ENCODE measurements at places on chromosomes 4 and X. TPM values are rescaled to one million over a fixed set of nuclear protein-coding genes. Genes with fewer than 3 reads are reported as not detected.

- peak; percentile 52 for DNase-seq
Observed at GRCh38 chr4:38675146-38676121, 11.4 kb downstream of the KLF3 start.

- DNase-seq, result peak; percentile 70
Observed at GRCh38 chr4:183200453-183200852, 101.4 kb downstream of the WWC2 start.

- no peak for DNase-seq
Observed at GRCh38 chrX:151621422-151621821, 57.9 kb downstream of the PASD1 start.

- DNase-seq, result no peak
Observed at GRCh38 chrX:110403441-110404238, 45.0 kb downstream of the RTL9 start.

- no peak for DNase-seq
Observed at GRCh38 chrX:19785647-19786046, 101.8 kb downstream of the SH3KBP1 start.

DNA sequence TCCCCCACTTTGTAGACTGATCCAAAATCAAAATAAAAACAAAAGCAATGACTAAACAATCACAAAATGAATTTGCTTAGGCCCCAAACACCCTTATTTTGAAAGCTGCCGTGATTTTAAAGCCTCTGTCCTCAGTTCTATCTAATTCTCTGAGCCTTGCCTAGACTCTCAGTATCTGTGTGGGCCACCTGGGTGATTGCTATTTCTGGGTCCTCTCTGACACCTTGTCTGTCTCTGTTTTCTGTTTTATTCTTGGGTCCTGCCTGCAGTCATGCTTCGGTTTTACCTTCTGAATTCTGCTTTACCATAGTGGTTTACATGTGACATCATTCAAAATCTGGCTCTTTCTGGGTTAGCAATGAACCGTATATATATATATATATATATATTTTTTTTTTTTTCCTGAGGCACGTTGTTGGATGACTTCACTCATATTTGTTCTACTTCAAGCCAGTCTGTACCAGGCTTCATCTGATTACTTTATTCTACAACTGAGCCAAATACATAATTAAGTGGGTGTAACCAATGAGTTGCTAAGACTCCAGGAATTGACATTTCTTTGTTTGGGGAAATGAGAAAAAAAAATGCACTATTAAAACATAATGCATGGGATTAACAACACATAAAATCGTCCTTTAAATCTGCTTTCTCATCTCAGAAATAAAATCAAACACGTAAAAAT, 710.7 kb upstream of the SLIT2 start:
- no peak for DNase-seq

DNA sequence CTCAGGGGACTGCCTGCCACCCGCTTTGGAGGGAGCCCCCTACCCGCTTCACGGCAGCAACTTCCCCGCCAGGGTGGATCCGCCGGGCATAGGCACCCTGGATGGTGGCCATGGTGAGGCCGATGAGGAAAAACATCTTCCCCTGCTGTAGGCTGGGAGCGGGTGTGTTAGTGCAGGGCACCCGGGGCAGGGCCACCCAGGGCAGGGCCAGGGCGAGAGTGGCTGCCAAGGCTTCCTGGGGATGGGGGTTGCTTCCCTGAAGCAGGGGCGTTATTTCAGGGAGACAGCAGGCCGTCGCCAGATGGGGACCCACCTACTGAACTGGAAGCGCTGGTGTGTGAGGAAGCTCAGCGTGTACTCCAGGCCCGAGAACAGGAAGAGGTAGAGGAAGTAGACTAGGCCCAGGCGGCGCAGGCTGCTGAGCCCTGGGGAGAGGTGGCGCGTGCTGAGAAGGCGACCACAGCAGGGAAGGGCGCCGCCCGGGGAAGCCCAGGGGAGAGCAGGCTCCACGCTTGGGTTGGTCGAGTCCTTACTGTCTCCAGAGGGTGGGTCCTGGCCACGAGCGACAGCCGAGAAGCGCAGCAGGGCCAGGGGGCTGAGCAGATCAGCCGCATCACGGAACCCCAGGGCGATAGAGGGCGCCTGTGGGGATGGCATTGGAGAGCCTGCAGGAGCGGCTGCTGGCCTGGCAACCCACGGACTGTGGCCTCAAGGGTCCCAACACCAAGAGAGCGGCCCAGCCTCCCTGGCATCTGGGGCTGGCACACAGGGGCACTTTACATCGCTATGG, 31.5 kb downstream of the NOP14 start:
- DNase-seq, result peak; percentile 83

- DNase-seq, result no peak
Observed at GRCh38 chr4:146263793-146264192, 49.5 kb downstream of the REELD1 start.

- DNase-seq, result no peak
Observed at GRCh38 chrX:18616688-18617406, 55.1 kb downstream of the RS1 start.

DNA sequence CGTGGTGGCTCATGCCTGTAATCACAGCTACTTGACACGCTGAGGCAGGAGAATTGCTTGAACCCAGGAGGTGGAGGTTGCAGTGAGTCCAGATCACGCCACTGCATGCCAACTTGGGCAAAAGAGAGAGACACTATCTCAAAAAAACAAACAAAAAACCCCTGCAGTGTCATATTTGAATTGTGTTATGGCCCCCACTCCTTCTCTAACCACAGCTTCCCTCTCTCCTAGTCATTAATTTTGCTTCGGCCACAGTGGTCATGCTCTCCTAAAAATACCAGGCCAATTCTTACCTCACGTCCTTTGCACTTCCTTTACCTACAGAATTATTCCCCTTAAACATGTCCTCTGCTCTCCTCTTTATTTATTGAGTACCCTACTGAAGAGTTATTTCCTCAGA, 206.1 kb downstream of the PPP3CA start:
- no peak for DNase-seq

GRCh38 chr4:188409851-188410250, 270.6 kb downstream of the TRIML1 start:
- DNase-seq, result no peak

DNA sequence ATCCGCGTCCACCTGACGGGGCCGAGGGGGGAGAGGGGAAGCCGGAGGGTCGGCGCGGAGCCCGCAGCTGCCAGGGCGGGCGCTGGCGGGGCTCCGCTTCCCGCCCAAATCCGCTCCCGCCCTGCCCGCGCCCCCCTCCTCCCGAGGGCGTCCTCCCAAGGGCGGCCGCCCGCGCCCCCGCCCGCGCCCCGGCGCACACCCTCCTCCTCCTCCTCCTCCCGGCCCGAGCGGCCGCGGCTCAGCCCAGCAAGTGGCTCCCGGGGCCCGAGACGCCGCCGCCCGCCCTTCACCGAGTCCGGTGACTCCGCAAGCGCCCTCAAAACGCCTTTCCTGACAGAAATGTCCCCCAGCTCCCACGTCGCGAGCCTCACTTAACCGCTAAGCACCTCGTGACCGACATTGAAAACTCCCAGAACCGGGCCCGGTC, 487 bp downstream of the HMGB2 start:
- DNase-seq, result peak; percentile 83

DNA sequence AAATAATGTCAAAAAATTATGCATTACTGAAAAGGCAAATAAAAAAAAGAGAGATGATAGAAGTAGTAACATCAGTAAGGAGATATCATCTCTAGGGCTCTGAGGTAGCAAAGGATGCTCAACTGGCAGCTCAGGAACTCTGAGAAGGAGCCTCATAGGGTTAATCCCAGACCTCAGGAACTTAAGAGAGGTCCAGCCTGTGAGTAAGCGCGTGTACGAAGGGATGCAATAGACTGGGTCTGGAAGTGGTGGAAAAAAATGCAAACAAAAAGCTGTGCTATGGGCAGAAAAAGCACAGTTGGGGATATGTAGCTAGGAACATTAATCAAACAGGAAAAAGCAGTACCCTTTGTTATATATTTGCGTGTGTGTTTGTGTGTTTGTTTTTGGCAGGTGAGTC, 282.0 kb downstream of the GALNTL6 start:
- DNase-seq, result no peak

GRCh38 chr4:52015366-52015765, 4.8 kb downstream of the LRRC66 start:
- no peak for DNase-seq

GRCh38 chr4:151690876-151691275, 69.9 kb downstream of the GATB start:
- DNase-seq, result no peak

DNA sequence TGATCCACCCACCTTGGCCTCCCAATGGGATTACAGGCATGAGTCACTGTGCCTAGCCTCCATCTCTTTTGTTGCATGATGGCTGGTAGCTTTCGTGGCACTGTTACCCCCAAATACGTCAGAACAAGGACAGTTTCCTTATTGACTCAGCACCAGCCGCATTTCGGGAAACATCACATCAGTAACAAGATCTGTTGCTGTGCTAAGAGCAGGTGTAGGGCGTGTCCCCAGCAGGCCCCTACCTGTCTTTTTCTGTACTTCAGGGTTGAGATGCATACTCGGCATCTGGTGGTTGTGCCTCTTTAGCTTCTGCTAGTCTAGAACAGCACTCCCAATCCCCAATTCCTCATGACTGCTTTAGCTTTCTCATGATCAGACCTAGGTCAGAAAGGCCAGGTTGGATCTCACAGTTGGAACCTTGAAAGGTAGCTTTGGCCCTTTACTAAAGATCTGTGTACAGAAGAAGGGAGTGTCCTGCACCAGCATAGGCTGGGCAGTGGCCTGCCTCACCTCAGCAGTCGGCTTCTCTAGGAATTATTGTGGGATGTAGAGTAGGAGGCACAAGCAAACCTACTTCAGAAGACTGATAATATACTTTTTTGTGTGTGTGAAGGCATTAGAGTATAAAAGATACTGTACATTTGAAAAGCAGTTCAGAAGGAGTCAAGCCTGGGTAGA, 36.8 kb downstream of the NSD2 start:
- DNase-seq, result no peak

GRCh38 chr4:137981277-137981676, 260.9 kb downstream of the SLC7A11 start:
- DNase-seq, result no peak

- DNase-seq, result no peak
Observed at GRCh38 chrX:125306335-125306866, 13.3 kb upstream of the TEX13C start.

DNA sequence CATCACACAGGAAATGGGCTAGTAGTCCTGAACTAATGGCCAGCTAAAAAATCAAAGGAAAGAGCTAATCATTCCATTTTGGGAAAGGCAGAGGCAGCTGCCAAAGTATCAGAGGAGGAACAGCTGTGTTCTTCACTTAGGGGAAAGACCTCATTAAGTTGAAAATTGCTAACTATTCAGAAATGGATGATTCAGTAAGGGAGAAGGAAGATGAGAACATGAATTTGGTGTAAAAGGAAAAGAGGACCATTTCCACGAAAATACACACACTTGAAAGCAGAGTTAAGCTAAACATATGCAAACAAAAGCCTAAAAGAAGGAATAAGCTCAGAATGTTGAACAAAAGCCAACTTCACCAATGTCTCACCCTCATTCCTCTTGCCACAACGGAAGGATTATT, 90.4 kb downstream of the PCDH19 start:
- no peak for DNase-seq

DNA sequence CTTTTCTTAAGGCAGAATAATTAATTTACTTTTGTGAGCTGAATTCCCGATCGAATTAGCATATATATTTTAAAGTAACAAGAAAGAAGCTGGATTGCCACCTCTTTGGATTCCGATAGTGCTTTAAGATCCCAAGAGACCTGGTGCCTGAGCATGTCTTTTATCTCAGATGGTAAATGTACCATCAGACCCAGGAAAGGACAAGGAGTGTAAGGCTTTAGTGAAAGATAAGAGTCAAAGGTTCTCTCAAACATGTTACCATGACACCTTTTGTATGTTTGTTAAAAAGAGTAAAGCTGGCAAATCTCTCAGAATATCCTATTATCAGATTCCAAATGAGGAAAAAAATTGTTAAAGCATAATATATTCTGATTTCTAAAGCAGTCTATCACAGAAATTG, 198.8 kb downstream of the PPP3CA start:
- no peak for DNase-seq

DNA sequence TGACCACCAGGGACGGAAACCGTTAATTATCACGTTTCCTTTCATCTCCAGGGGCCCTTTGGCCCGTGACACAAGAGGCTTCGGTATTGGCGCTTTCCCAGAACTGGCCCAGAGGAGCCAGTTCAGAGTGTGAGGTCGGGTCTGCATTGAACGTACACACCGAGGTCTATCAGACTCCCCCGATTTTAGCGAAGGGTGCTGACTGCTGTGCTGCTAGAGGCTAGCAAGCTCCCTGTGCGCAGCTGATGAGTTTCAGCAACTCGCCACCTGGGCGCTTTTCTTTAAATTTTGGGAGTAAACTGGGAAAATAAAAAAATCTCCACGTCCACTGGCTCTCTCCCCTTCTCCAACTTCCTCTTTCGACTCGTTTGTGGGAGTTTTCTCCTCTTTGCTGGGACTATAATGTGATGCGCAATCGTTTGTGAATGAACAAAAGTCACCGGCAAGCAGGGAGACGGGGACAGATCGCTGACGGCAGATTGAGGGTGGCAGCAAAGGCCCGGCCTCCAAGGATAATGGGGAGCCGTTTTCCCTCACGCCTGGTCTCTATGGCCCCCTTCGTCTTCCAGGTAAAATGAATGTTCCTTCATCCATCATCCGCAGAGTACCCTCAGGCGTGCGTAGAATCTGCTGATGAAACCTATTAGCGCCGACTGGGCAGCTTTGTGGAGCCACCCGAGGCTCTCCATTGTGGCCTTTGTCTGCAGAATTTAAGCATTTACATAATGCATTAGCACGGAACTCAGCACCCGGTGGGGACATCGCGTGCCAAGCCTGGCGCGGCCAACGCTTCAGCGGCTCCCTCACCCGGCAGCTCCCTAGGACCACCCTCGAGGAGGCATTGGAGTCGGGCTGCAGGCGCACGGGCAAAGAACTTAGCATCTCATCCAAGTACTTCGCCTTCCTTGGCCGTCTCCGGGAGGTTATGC, 1.6 kb upstream of the LRAT start:
- no peak for DNase-seq

DNA sequence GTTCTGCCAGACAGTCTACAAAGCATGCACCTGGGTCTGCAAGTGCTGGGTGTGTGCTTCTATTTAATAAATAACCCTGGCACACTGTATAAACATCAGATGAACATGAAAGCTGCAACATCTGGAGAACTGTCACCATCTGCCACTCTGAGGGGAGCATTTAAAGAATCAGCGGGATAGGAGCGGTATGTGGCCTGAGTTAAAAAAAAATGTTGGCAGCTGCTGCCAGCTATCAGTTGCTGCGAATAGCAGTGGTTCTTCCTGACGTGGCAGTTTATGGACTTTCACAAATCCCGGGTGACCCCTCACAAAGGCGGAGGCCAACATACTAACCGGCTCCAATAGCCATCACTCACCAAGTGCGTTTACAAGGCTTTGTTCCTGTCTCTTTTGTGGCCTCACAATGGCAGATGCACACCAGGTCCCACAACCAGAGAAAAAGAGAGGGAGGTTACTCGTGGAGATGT, 95.1 kb downstream of the RASL11B start:
- DNase-seq, result no peak

The CFAP299 gene
- total RNA-seq, result not detected

The SPATA4 gene
- total RNA-seq, result not detected

The JAKMIP1 gene
- not detected for total RNA-seq

The IL1RAPL1 gene
- 4.7 TPM for total RNA-seq

The ARAF gene
- total RNA-seq, result 78.3 TPM

The DRD5 gene
- total RNA-seq, result not detected

The ATP5ME gene
- total RNA-seq, result 1,128 TPM

The GAGE12H gene
- total RNA-seq, result not detected

The UNC5C gene
- 0.72 TPM for total RNA-seq

The TBC1D9 gene
- total RNA-seq, result 12.8 TPM

The GRID2 gene
- 0.40 TPM for total RNA-seq

The CSN1S1 gene
- not detected for total RNA-seq

The VSIG1 gene
- not detected for total RNA-seq

The OTUD6A gene
- total RNA-seq, result not detected

The SH3RF1 gene
- 5.8 TPM for total RNA-seq

Measured in left ventricle myocardium superior (tissue), 1 donor.